ENCODE measurements at places on chromosomes 16 and 17.

GRCh38 chr17:1959871-1960544, 65.1 kb downstream of the RTN4RL1 start:
- no peak for DNase-seq

- no peak for DNase-seq
These were observed 37.4 kb downstream of the TK2 start for GRCh38 chr16:66512272-66513110.

- no peak for DNase-seq
These were observed 238.0 kb upstream of the AXIN2 start for GRCh38 chr17:65799454-65799853.

- DNase-seq: no peak
These were observed 72.6 kb upstream of the COX10 start for GRCh38 chr17:13996748-13997147.

DNA sequence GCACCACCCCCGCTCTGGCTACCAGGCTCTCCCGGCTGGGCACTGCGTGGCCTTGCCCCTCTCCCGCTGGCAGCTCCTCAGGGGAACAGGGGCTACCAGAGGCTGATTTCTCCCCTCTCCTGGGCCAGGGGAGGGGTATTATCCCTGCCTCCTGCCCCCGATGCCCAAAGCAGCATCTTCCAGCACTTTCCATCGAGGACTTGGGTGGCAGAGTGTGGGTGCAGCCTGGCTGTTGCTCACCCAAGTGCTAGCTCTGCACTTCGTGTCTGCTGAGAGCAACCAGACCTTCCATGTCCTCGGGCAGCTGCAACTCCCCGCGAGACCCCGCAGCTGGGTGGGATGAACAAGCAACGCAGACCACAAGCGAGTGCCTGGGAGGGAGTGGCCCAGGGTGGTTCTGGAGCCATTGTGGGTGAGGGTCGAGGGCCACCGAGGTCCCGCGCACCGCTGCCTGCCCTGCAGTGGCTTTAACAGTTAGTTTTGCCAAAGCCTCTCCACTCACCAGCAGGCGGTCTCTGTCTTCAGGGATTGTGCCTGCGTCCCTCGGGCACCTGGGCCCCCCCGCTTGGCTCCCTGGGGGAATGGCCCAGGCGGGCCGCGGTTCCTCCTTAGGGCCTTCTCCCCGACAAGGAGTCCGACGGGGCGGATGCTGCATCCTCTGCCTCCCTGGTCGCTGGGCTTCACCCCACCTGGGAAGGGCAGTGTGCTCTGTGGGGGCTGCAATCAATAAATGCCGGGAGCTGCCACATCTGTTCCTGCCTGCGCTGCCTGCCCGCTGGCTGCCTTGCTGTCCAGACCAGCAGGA, 8.4 kb downstream of the SLC25A10 start:
- DNase-seq: no peak

DNA sequence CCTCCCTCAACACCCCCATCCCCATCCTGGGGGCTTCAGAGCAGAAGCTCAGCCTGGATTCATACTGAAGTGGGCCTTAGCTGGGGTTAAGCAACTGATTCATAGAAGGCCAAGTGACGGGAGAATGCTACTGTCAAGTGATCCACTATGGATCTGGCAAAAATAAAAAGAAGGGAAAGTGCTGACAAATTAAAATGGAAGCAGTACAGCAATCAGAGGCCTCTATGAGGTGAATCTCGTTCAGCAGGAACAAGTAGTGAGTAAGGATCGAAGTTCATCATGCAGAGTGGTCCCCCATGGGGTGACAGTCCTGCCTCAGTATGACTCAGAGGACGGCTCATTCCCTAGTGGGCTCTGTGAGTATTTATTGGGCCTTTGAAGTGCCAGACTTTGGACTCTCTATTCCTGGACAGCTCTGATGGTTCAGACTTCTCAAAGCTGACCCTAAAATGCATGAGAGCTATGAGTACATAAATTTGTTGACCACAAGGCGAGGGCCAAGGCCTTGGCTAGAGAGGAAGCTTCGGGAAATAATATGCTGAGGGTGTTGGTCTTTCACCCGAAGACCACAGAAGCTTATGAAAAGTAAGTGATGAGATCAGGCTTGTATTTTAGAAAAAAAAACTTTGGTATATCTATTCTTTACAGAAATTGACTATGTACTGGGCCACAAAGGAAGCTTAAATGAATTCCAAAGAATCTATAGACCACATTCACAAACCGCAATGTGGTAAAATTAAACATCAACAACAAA, 5.3 kb upstream of the NSMCE1 start:
- no peak for DNase-seq

DNA sequence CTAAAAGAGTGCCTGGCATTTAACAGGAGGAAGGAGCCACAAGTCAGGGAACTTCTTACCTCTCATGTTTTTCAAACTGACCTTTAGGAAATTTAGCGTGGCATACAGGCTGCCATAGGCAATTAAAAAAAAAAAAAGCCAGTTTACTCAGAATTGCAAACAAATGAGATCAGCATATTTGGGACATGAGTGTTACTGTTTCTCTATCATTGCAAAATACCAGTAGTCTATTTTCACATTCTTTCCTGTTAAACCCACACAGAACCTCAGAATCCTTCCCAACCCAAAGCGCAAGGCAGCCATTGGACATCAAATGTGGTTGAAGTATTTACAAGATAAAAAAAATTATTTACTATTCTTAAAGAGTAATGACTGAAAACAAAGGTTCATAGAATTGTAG, 366.4 kb upstream of the DYNLRB2 start:
- no peak for DNase-seq
